ENCODE measurements at places on chromosomes 5 and 9.

- DNase-seq, result no peak
Observed at GRCh38 chr5:125014202-125014601, 267.8 kb upstream of the ZNF608 start.

GRCh38 chr9:137021979-137022661, 5.9 kb downstream of the ABCA2 start:
- DNase-seq, result peak; percentile 37

DNA sequence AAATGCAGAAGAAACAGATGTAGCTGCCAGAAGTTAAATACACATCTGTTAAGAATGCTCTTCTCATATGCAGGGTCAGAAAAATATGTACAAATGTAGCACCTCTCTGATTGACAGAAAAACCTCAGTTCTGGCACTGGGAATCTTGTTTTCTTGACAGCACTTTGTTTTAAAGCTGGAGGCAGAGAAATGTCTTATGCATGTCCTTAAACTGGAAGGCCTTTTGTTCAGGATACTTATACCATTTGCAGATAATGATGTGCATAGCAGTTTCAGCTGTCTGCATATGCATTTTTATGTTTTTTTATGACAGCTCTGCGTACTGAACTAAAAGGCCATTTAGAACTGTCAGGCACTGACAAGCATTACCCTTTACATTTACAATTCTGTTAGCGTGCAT, 567.9 kb downstream of the EBF1 start:
- no peak for DNase-seq

- no peak for DNase-seq
Observed at GRCh38 chr9:106580546-106580945, 282.4 kb upstream of the ZNF462 start.

DNA sequence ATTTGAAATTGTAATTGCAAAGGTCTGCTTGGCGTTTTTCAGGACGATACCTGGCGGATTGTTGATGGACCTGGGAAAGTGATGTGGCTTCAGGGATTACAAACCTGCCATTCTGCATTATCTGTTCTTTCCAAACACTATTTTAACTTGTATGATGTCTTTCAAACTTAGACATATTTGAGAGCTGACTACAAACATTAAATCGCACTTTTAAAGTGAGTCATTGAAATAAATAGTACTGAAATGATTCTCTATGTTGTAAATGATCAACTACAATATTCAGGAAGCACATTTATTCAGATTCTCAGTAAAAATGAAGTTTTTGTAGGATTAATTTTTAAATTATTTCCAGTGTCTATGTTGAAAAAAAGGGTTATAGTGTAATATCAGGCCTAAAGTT, 32.3 kb upstream of the TMEM171 start:
- no peak for DNase-seq

DNA sequence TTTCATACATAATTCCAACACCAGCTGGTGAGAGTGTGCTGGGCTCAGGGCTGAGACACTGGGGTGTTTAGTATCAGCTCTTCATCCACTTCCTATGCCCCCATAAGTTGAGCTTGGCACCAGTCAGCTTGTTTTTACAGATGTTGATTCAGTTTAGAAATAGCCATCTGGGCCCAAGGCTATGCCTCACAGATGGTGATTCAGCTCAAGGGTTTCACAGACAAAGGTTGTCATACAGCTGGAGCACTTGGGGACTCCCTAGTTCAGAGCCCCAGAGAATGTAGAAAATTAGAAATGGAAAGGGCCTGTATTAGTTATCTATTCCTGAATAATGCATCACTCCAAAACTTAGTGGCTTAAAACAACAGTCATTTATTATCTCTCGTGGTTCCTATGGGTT, 10.3 kb upstream of the CRHBP start:
- no peak for DNase-seq

All from stimulated activated CD8-positive, alpha-beta memory T cell treated with anti-CD3 and anti-CD28 coated beads, Interleukin-15, amount 100 ng/mL, for 24 hours (primary cell).